ENCODE measurements at places on chromosomes 11 and 22.

DNA sequence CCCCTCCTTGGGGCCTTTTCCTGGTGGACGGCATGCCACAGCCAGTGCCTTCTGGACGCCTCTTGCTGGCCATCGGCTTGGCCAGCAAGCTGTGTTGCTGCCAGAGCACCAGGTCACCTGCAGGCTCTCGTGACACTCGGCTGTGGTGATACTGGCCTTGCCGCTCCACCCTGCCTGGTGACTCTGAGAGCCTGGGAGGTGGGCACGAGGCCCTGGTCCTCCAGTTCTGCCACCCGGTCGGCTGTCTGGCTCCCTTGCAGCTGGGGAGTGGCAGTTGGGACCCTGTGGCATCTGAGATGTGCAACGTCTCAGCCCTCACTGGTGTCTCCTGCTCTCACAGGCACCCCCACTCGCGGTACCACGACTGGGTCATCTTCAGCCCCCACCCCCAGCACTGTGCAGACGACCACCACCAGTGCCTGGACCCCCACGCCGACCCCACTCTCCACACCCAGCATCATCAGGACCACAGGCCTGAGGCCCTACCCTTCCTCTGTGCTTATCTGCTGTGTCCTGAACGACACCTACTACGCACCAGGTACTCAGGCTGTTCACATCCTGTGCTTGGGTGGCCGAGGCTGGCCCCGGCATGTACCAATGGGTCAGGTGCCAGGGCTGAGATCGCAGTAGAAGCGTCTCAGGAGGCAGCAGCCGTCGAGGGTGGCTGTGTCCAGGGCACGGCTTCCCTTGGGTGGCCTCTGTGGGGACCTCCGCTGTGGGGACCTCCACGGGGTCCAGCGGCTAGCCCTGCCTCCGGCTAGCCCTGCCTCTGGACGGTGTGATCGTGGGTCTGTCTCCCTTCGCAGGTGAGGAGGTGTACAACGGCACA, 26.0 kb downstream of the MUC2 start:
- DNase-seq: no peak

GRCh38 chr11:122758974-122759373, 79.3 kb upstream of the CRTAM start:
- DNase-seq: no peak

GRCh38 chr22:42961810-42962209, 53.1 kb downstream of the PACSIN2 start:
- DNase-seq: no peak

DNA sequence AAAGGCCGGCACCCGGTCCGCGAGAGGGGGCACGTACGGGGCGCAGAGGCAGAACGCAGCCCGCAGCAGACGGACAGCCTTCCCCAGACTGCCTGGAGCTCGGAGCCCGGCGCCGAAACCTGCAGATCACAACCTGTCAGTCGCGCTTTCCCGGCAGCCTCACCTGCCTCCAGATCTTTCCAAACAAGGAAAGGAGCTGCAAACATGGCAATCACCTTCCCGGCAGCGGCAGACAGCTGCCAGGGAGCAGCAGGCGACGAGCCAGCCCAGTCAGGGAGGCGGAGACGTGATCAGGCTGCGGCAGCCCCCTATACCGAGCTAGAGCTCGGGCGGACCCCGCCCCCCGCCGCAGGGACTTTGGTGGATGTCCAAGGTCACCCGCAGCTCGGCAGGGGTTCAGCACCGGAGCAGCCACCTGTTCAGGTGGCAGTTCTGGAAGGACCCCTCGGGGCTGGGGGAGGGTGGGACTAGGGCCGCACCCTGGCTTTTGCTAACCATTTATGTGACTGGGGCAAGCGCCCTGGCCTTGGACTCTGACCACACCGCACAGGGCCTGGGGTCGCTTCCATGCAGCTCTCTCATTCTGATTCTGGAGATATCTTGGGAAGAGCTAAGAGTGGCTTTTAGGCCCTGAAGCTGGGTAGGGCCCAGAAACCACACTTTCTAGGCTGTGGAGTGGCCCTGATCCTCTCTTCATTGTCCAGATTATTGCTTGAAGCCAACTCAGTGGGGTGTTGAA, 143.8 kb downstream of the NECTIN1 start:
- DNase-seq: no peak

DNA sequence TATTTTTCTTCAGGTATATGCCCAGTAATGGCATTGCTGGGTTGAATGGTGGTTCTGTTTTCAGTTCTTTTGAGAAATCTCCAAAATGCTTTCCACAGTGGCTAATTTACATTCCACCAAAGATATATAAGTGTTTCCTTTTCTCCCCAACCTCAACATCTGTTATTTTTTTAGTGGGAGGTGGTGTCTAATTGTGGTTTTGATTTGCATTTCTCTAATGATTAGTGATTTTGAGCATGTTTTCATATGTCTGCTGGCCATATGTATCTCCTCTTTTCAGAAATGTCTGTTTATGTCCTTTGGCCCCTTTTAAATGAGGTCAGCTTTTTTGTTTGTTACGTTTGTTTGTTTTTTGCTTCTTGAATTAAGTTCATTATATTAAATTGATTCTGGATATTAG, 760.2 kb downstream of the KCNA4 start:
- DNase-seq: no peak

GRCh38 chr22:44567846-44568493, 69.9 kb upstream of the RTL6 start:
- DNase-seq: no peak

DNA sequence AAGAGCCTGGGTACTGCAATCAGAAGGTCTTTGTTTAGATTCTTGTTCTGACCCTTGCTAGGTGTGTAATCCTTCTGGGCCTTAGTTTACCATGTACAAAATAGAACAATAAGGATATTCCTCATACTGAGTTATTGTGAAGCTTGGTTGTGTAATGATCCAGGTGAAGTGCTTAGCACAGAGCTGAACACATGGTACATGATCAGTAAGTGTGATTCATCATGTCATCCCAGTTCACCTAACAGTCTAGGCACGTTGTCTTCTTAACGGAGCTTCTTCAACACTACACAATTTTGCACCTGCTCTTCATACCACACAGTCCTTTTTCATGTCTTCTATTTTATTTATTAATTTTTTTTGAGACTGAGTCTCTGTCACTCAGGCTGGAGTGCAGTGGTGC, 234.3 kb upstream of the TENM4 start:
- DNase-seq: no peak

GRCh38 chr11:17672469-17672868, 46.9 kb upstream of the MYOD1 start:
- DNase-seq: no peak

DNA sequence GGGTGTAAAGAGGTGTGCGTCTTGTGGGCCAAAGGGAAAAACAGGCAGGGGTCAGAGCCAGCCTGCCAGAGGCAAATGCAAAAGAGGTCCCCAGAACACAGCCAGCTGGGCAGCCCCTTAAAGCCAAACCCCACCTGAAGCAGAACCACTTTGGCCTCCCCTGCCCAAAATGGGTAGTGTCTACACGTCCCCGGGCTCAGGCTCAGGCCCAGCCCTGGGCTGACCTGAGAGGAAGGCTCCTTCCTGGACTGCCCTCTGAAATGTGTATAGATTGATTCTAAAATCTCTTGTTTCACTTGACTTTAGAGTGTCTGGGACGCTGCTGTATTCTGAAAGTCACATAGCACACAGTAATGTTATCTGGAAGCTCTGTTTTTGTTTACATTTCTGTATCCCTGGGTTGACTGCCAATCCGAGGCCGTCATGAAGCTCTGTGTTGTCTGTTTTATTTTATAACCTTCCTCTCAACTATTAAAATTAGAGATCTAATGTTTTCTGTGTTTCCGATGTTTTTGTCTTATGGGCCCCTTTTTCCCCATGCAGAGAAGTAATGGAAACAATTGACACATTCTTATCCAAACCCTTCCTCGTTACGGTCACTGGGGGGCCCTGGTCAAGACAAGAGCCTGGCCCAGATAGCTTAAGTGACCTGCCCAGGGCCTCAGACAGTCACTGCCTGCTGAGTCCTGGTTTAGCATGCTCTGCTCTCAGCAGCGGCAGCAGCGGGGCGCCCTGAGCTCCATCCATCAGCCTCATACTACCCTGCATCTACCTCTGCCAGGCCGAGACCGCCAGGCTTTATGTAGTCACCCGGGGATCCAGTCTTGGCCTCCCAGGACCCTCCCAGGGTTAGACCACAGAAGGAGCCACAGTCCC, 10.1 kb downstream of the OVOL1 start:
- DNase-seq: no peak

DNA sequence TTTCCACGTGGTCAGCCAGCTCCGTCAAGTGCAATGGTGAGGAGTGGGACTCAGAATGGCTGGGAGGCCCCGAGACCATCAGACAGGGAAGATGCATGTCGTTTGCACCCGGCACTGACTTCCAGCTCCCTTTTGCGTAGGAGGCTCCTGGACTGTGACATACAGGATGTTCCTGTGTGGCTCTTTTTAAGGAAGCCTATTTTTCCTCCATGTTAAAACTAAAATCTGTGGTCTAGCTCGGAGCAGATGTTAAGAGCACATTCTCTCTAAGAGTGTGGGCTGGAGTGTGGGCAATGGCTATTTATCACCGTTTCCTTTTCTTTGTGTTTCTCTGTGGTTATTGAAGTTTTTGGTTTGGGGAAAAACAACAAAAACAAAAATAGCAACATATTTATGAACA, 40.9 kb upstream of the AMPD3 start:
- DNase-seq: no peak

DNA sequence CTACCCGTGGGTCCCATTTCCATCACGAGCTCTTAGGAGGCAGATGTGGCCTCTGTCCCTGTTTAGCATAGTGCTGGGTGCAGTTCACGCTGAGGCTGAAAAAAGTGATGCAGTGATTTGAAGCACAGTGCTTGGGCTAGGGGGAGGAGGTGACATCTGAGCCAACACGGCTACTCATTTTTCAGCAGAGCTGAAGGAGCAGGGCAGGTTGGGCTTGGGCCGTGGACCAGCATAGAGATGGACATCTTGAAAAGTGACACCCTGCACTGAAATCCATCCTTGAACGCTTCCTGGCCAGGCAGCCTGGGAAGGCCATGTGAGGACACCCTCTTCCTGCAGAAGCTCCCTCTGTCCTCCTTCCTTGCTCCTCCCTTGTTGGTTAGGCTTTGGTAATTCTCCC, 66.4 kb downstream of the ADAMTS15 start:
- no peak for DNase-seq

- no peak for DNase-seq
Observed at GRCh38 chr11:74169738-74170458, 904 bp downstream of the C2CD3 start.

- DNase-seq: no peak
Observed at GRCh38 chr22:47194476-47195155, 432.2 kb downstream of the TBC1D22A start.

GRCh38 chr11:60631944-60632343, 67.5 kb upstream of the MS4A8 start:
- no peak for DNase-seq

GRCh38 chr11:102110761-102111010, 439 bp downstream of the YAP1 start:
- DNase-seq: no peak

DNA sequence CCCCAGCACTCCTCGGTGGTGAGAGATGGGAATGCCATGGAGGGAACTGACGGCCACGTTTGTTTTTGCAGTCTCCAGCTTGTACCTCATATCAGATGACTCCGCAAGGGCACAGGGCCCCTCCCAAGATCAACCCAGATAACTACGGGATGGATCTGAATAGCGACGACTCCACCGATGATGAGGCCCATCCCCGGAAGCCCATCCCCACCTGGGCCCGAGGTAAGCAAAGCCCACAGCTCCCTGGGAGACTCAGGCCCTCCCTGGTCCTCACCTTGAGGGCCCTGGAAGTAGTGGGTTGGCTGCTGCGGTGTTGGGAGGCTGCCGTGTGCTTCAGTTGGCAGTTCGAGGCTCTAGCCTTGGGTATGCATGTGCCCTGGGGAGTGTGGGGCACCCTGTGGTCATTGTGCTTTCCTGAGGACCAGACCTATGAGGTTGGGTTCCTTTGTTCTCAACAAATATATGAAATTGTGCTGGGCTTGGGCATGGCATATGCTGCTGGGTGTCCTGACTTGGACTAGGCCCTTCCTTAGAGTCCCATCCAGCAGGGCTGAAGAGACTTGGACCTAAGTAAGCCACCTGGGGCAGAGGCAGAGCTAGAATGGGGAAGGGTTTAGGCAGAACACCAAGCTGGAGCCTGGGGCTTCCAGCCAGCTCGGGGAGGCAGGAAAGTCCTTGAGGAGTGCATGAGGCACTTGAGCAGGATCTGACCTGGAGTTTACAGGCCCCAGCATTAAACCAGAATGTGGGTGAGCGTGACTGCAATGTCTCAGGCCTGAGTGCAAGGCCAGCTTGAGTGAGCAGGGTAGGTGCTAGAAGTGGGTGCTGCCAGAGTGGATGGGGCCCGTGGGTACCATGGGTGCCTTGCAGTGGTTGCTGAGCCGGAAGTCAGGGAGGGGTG, 26.4 kb downstream of the INCENP start:
- DNase-seq: no peak

GRCh38 chr11:119709638-119710346, 19.2 kb downstream of the NECTIN1 start:
- peak; percentile 86 for DNase-seq

DNA sequence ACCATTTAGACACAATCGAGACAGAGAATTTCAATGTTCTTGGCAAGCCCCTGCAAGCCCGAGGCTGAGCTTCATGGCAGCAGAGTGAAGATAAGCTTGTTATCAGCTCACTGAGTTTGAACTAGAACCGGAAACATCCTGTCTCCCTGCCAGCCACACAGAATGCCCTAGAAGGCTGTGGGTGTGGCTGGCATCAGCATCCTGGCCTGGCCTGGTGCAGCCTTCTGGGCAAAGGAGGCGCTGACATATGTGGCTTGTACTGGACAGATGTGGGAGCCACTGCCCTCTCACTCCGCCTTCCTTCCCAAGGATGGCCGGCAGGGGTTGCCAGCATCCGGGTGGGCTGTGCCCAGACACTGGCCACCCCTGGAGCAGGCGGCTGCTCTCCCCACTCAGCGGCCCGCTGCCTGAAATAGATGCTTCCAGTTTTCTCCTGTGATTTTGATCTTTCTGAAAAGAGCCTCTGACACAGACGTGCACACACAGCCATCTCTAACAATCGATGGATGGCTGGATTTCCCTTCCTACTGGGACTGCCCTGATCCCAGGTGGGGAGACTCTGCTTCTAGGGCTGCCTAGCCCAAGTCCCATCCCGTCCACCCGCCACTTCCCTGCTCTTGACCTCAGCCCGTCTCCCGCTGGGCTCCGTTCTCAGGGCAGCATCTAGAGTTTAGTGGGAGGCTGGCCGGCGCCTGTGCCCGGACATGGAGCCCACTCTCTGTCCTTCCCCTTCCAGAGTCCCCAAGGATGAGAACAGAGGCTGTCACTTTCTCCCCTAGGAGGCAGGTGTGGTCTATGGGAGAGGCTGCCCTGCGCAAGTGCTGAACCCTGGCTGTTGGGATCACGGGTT, 149.7 kb downstream of the CTTN start:
- no peak for DNase-seq

DNA sequence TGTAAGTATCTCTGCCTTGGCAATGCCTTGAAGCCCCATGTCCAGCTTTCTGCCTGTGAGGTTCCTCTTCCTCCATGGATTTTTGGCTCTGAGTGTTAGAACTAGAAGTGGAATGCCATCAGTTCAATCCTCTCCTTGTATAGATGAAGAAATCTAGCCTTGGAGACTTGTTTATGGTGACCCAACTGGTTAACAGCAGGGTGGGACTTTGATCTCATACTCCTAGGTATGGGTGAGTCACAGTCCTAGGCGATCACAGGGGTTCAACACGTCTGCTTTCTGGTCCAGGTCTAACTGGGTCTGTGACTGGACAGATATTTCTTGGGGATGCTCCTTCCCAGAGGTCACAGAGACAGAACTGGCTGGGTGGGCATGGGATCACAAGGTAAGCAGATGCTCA, 9.2 kb upstream of the MTFP1 start:
- DNase-seq: no peak

Data from left renal pelvis (tissue), 4 donors.